ENCODE measurements at places on chromosomes 3 and 15.
A peak's percentile ranks its signal among the peaks of the same experiment; 100 is the strongest.

DNA sequence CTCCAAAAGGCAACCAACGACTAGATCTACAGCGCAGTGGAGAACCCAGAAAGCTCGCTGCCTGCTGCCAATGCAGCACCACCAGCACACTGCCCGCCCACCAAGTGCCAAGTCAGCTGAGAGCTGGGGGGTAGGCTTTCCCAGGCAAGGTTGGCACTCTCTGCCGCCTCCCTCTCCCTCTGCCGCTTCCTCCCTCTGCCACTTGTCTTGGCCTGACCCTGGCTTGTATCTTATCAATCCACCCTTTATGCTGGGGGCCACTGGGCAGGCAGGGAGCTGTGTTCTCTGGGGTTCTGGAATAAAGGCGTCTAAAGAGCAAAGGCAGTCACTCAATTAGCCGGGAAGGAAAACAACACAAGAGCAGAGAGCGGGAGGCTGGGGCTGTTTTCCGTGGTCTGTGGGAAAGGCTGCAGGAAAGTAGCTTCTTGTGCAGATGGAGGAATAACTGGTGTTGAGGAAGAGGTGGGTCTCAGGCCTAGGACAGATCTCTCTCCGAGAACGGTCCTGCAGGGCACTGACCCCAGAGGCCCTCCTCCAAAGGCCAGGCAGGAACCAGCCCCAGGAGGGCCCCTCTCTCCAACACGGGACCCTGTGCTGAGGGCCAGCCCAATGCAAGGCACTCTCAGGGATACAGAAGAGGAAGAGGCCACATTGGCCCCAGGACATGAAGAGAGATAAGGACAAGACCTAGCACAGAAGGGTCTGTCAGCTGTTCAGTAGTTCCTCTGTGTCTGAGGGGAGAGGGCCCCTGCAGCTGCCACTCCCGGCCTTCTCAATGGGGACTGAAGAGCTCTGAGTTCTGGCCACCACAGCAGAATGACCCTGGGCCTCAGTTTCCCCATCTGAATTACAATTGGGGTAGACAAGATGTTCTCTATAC is 30.8 kb downstream of the ACSBG1 start:
- H3K36me3 ChIP-seq = no peaks in the 10 kb centered on the region
- no peak overlapping the region for H3K4me3 ChIP-seq

DNA sequence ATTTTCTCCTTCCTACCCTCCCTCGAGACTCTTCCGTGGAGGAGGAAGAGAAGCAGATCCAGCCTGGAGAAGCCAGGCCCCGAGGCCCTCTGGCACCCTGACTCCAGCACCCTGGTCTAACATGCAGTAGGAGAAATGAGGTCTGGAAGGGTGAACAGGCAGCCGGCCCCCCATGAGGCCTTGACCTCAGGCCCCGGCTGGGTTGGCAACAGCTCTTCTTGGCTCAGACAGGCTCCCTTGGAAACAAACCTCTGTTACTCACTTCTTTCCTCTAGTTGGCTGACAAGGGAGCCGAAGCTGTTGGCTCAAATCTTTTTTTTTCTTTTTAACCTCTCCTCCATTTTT is 73.4 kb downstream of the CPN2 start:
- peak overlapping the region; percentile 88 for H3K27ac ChIP-seq
- DNase-seq = no peak
- H3K4me3 ChIP-seq = no peak overlapping the region
- peaks cover 51% of the 10 kb centered on the region for H3K4me1 ChIP-seq
- no peaks in the 10 kb centered on the region for H3K27me3 ChIP-seq

GRCh38 chr15:25241241-25241801 is 197.5 kb downstream of the UBE3A start:
- no peak overlapping the region for H3K27ac ChIP-seq
- no peak for DNase-seq
- H3K27me3 ChIP-seq = no peaks in the 10 kb centered on the region
- no peaks in the 10 kb centered on the region for H3K36me3 ChIP-seq
- no peaks in the 10 kb centered on the region for H3K4me1 ChIP-seq
- no peak overlapping the region for H3K4me3 ChIP-seq

DNA sequence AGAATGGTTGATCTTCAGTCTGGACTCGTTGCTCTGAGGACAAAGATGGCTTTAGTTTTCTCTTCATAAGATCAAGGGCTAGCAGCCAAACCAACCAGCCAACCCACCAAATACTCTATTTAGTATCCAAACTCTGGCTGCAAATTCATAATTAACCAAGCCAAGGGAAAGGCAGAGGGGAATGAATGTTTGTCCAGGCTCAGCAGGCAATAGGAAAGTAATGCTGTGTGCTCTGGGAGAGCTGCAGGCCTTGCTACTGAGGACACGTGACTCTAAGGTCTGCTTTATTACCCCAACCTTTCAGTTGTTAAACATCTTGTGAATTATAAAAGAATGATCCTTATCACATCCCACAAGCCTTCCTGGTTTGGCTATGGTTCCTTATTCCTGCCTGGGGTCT is 52.3 kb upstream of the GALNT15 start:
- H3K27me3 ChIP-seq = no peaks in the 10 kb centered on the region
- H3K4me3 ChIP-seq = no peak overlapping the region
- H3K4me1 ChIP-seq = peaks cover 7% of the 10 kb centered on the region
- H3K36me3 ChIP-seq = no peaks in the 10 kb centered on the region
- DNase-seq = no peak

DNA sequence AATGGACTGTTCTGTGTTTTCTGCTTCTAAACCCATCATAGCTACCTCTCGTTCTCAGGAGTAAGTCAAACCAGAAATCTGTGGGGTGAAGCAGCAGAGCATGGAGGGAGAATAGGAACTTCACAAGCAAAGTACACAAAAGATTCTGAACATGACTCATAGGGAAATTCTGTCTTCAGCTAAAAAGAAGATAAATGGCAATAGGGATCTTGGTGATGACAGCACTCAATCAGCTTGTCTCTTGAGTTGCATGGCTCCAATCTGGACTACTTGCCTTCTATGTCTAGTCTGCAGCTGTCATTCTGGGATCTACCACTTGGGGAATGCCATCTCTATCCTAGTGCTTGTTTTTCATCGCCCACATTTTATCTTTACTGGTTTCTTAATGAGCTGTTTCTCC is 13.5 kb upstream of the GRAMD1C start:
- no peak overlapping the region for H3K4me3 ChIP-seq
- no peak for DNase-seq
- H3K36me3 ChIP-seq = no peaks in the 10 kb centered on the region
- no peak overlapping the region for H3K27ac ChIP-seq
- H3K4me1 ChIP-seq = no peaks in the 10 kb centered on the region
